ENCODE measurements at places on chromosomes 6 and 20.

DNA sequence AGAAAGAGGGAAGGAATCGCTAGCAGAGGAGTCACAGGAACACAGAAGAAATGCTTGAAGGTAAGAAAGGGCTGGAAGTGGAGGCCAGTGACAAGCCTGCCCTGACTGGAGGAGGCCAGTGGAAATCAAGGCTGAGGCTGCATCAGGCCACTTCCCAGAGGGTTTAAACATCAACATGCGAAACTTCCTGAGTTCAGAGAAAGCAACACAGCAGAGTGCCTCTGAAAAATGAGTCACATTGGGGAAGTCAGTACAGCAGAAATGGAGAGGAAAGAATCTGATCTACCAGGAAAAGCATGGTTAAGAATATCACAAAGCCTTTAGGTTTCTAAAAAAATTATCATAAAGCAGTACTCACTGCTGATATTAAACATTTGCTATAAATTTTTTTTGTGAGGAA lies 23.3 kb downstream of the NAPB start:
- DNase-seq = no peak

GRCh38 chr6:10520468-10520867 lies 683 bp upstream of the GCNT2 start:
- DNase-seq = no peak

DNA sequence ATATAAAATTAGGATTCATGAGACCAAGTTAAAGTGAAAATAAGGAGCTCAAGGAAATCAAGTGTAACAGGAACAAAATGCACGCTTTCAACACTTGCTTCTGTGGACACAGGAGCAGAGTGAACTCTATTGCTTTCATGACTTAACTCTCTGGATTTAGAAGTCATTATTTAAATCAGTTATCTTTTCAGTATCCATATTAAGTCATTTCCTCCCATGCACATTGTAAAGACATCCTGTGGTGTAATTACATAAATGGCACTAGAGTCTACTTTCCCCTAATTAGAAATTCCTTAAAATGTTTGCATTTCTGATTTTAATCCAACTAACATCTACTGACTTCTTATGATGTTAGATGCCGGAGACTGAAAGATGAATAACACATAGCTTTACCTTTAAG lies 88.0 kb downstream of the INSM1 start:
- DNase-seq = no peak

DNA sequence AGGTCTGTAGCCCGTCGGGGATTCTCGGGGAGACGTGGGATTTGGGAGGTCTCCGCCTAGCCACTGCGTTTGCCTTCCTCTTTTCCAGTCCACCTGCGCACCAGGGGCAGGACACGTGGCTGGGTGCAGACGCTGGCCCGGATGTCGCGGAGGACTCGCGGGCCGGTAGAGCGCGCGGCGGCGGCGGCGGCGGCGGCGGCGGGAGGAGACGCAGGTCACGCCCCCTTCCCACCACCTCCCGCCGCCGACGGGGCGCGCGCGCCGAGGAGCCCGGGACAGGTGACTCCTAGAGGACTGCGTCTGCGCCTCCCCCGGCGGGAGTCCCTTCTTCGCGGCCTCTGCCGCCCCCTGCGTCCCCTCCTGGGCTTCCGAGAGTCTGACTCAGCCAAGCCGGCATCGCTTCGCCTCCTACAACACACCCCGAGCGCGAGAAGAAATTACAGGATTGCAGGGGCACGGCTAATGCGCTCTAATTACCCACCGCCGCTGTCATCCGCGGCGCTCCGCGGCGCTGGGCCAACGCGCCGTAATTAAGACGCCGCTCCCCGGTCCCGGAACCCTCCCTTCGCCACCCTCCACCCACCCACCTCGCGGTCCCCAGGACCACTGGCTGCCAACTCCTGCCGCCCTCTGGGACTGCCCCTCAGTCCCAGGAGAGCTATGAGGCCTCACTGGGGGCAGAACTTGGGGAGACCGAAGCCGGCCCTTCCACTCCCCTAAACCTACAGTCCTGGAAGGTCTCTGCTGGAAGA lies 124.5 kb downstream of the MRPL14 start:
- DNase-seq = peak; percentile 63

- peak; percentile 15 for DNase-seq
Measured at GRCh38 chr20:13788167-13788834, 3.5 kb downstream of the NDUFAF5 start.

DNA sequence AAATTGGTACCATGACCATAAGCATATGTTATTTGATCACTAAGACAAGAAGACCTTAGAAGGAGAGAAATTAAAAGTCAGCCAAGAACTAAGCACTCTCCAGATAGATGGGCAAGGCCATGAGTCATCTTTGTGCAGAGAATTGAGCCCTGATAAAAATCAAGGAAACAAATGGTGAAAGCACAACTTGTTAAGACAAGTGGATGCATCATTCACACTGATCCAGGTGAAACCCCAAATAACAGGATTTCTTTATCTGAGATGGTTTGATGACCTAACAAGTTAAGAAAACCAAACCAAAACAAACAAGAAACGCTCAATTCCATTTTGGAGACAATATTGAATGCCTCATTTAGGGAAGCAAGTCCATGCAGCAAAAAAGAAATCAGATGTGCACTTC lies 121.6 kb downstream of the ADAT2 start:
- DNase-seq = no peak

DNA sequence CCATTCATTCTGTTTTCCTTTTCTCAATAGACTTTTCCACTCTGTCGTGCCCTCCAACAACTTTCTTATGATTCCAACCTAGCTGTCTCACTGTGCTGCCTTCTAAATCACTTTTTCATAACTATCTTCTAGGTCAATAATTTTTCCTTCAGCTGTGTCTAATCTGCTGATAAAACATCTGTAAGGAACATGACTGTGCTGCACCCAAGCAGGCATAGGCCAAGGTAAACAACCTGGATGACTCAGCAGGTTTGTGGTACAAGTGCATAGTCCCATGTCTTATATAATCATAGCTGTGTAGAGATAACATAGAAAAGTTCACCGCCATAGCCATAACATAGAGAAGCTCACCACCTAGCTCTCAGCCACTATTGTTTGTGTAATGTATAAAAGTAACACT lies 332.3 kb downstream of the PLCB1 start:
- no peak for DNase-seq
